ENCODE measurements at places on chromosomes 2 and 18.

- no peak for DNase-seq
Observed at GRCh38 chr2:174835797-174836255, 71.6 kb upstream of the CHRNA1 start.

DNA sequence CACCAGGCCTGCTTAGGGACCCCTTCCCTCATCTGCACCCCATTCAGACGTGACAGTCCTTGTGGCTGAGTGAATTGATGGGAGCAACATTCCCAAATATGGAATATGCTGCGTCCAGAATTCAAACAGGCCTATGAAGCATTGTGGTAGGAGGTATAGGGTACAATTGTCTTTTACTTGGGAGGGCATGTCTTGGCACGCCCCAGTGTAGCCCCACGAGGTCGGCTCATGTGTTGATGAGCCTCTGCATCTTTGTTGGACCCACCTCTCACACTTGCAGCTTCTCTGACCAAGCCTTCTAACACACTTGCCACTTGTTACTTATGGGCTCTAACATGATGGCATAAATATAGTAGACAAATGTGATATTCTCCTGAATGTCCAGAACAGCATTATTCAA, 1.6 kb downstream of the TIMM21 start:
- DNase-seq = no peak

DNA sequence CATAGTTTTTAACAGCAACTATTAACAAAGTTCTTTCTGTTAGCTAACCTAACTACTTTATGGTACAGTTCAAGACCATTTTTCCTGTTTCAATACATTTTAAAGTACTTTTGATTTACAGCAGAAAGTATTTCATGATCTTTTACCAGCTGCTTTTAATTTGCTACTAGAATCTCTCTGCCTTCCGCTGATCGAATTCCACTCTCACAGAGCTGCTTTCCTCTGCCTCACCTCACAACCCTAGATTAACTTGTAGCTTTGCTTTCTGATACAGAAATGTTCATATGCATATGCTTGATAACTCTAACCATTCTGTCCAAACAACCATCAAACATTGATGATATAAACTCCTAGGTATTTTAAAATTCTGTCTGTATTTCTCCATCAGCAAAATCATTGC, 463.2 kb upstream of the ZEB2 start:
- no peak for DNase-seq

DNA sequence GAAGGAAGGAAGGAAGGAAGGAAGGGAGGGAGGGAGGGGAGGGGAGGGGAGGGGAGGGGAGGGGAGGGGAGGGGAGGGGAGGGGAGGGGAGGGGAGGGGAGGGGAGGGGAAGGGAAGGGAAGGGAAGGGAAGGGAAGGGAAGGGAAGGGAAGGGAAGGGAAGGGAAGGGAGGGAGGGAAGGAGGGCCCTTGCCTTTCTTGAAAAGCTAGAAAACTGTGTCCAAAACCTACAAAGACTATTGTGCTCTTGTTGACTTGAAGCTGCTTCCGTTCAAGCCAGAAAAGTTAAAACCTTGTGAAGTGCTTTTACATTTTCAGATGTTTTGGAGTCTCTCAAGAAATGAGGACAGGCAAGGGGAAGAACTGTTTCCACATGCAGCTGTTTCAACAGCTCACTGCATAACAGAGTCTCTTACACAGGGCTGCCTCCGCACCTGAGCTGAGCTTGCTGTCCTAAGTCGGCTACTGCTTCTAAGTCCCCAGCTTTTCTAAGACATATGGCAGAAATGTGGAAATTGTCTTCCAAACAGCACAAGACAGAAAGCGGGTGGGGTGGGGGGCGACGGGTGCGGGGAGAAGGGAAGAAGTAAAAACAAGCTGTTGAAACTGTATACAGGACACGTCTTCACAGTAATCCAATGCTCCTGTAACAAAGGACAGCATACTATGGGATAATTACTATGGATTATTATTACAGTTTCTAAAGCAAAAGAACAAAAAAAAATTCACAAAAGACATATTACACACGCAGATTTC, 46.1 kb downstream of the BCL11A start:
- no peak for DNase-seq

- no peak for DNase-seq
Observed at GRCh38 chr18:78737006-78737915, 242.4 kb upstream of the SALL3 start.

GRCh38 chr2:124838406-124838805, 813.3 kb downstream of the CNTNAP5 start:
- DNase-seq = no peak

DNA sequence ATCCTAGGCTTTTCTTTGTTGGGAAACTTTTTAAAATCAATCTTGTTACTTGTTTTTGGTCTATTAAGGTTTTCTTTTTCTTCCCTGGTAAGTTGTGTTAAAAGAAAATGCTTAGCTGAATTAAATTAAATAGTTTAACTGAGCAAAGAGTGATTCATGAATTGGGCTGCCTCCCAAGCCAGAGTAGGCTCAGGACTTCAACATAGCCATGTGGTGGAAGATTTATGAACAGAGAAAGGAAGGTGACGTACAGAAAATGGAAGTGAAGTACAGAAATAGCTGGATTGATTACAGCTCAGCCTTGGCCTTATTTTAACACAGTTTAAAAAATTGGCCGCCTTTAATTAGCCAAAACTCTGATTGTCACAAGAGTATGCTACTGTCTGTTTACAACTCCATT, 27.9 kb upstream of the GALNT5 start:
- DNase-seq = no peak

GRCh38 chr2:34831096-34831495, 1232.0 kb upstream of the FAM98A start:
- DNase-seq = no peak

- no peak for DNase-seq
Observed at GRCh38 chr18:29123706-29124530, 947.0 kb upstream of the CDH2 start.

DNA sequence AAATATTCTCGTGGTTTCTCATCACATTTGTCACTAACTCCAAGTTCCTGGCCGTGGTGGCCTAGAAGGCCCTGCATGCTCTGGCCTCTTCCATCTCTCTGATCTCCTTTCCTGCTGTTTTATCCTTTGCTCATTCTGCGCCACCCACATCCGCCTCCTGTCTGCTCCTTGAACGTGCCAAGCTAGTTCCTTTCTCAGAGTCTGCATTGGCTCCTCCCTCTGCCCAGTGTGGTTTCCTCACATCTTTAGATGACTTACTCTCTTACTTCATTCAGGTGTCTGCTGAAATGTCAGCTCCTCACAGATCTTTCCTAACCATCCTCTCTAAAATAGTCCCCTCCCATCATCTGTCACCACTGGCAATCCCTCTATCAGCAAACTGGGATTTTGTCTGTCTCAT, 158.6 kb upstream of the RBMS1 start:
- no peak for DNase-seq

GRCh38 chr2:176821350-176821749, 391.2 kb upstream of the HNRNPA3 start:
- no peak for DNase-seq

- DNase-seq = no peak
Observed at GRCh38 chr2:29223257-29223656, 108.0 kb downstream of the CLIP4 start.

- DNase-seq = no peak
Observed at GRCh38 chr2:80496775-80497174, 192.2 kb upstream of the LRRTM1 start.

DNA sequence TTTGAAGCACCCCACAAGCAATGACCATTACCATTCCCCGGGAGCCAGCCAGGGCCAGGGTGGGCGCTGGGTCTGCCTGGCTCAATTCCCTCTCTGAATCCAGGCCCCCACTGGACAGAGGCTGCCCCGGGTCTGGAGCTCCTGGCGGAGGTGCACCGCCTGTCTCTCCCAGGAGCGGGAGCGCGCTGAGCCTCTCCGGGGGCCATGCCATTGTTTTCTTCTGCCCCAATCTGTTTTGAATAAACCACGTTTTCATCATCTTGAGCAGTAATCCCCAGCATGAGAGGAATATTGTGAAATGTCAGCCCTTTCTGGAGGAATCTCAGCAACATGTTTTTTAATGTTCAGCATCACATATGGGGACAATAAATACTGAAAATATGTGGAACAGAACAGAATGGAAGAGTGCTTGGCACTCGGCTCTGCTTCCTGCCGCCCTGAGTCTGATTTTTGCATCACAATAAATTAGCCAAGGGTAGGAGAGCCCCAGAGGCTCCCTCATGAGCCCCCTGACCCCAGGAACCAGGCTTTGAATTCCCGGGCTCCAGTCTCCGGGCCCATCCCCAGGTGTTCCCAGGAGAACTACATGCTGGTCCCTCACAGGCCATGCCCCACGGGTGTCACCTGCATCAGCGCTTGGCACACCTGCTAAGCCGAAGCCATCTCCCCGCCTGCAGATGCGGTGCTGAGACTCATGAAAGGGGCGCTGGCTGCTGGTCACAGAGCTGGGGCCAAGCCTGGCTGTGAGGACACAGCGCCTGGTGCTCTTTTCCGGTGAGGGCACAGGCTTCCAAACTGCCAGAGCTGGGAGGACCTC, 88.8 kb downstream of the INHBB start:
- no peak for DNase-seq

GRCh38 chr2:68282811-68283418, 30.6 kb upstream of the PPP3R1 start:
- DNase-seq = peak; percentile 14

- no peak for DNase-seq
Observed at GRCh38 chr2:222146488-222146887, 152.3 kb downstream of the PAX3 start.

DNA sequence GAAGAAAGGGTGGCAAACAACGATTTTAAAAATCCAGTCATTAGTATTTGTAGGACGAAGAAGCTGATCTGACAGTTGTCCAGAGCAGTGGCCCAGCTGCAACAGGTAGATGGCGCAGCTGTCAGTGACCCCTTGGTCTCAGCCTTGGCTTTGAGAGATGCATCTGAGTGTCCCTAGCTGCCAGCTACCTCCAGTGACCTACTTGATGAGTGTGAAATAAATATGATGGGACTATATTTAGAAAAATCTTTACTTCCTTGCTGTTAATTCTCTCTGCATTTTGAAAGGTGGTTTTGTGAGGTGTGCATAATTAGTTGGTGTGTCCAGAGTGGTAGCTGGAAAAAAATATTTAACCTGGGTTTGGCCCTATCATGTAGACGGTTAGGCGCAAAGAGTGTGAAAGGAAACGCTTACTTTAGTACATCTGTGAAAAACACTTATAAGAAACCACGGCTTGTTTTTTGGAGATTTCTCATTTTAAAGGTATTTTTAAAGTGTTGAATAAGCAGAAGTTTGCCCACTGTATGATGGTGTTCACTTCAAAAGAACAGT, 963 bp downstream of the INPP1 start:
- no peak for DNase-seq

DNA sequence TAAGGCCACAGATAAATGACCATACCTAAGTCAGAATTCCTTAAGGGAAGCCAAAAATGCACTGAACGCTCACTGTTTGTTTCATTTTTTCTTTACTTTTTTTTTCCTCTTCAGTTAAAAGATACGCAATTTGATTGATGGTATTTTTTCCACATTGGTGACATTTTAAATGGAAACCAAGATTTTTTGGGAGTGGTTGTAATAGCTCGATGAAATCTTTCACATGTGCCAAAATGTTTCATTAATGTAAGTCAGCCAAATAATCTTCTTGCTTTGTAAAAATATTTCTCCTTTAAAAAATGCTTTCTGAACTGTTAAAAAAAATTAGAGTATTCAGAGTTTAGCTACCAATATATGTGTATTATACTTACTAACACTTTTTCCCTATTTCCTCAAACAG, 339.8 kb downstream of the ZEB2 start:
- DNase-seq = no peak

- no peak for DNase-seq
Observed at GRCh38 chr2:46814160-46814961, 101.2 kb downstream of the MCFD2 start.

DNA sequence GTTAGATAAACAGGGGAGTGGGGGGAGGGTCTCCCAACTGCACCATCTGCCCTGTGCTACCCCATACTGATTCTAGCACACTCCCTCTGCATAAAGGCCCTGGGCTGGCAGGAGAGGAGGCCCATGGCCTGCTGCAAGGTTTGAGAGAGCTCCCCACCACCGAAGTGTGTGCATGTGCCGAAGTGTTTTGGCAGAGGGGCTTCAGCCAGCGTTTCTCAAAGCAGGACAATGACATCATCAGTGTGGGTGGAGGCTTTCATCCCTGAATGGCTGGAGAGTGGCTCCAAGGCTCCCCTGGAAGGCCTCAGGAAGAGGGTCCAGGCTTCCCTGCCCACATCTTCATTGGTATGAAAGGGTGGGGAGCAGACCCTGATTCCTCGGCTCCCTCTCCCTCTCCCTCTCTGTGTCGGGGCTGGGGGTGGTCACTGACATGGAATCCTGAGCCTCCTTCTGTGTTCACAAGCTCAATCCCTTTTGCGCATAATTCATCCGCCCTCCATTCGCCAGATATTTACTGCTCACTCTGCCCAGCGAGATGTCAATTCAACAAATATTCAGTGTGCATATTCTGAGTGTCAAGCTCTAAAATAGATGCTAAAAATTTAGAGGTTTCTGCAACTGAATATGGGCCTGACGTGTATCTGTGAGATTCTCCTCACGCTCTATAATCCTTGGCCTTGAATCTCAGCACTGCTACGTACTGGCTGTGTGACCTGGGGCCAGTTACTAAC, 122.1 kb downstream of the CELF4 start:
- DNase-seq = no peak

- DNase-seq = no peak
Observed at GRCh38 chr2:222294996-222295367, 3.8 kb downstream of the PAX3 start.

GRCh38 chr2:113206251-113206650, 32.5 kb downstream of the PSD4 start:
- no peak for DNase-seq

- peak; percentile 73 for DNase-seq
Observed at GRCh38 chr2:216034065-216034464, 20.7 kb upstream of the MREG start.

- no peak for DNase-seq
Observed at GRCh38 chr2:96874198-96874831, 4.4 kb upstream of the SEMA4C start.

DNA sequence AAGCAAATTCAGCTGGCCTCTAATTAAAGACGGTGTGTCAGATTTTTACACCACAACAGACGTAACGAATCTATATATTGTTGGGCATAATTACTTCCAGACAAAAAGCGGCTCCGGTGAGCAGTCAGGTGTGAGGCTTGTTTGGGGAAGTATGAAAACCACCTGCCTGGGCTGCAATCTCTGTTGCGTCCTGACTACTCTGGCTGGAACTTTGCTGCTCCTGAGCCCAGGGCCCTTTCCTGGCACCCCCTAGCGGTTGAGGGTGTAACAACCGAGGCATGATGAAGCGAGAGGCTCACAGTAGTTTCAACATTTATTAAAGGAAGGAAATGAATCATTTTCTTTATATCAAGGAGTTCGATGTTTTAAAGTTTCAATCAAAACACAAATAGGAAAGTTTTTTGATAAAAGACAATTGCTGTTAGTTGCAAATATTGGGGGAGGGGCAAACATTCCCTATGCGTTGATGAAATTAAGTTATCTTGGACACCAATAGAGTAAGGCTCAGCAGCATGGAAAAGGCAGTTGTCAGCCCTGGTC, 10.6 kb upstream of the ITGB6 start:
- DNase-seq = peak; percentile 72

DNA sequence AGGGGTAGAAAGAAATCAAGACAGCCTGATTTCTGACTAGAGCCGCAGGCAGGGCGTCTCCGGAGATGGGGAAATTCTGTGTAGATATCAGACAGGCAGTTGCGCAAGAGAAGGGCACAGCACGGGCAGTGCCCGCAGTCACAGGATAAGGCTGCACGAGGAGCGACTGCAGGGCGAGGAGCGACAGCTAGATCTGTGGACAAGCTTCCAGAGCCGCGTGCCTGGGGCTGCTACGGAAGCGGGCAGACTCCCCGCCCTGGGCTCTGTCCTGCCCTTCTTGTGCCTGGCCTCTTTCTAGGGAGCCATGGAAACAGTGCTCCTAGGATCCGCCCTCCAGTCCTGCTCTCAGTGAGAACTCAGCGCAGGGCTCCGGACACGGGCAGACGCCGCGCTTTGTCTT, 12.6 kb downstream of the MC5R start:
- DNase-seq = no peak

Data from BE2C (cell line).